ENCODE measurements at places on chromosomes 2 and 18.

DNA sequence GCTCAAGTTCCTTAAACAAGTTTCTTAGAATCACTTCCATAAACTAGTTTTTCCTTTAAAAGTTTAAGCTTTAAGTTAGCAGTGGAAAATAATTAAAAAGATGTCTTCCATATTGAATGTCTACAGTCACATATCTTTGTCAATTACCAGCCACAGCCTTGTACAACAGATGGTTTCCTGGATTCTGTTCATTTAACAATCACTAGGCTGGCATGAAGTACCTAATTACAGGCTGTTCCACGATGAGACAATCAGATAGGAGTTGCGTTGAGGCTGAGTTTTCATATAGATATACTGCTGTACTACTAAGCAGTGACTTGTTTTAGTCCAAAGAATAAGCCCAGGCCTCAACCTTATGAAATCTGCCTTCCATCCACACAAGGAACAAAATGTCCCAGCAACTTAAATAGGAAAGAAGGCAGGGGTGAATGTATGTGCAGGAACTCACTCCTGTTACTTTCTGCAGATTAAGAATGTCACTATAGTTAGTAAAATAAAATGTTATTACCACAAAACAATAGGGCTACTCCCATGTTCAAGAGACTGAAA lies 131.0 kb downstream of the ZAP70 start:
- DNase-seq, result no peak

DNA sequence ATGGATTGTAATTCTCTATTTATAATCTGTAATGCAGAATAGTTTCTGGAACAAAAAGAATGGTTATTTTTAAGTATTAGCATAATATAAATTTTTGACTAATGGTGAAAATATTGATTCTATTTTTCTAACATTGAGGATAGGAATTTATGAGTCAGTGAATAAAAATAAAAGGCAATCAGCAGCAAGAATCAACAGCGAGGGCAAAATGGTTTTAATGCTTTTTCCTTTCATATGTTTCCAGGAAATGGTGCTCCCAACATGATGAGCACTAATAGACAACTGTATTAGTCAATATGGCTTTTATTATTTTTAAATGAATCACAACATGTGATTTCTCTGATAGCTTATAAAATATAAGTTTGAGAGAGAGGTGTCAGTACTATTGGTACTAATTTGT lies 90.7 kb upstream of the TFPI start:
- no peak for DNase-seq

GRCh38 chr2:158184001-158184400 lies 82.3 kb downstream of the UPP2 start:
- DNase-seq, result no peak

DNA sequence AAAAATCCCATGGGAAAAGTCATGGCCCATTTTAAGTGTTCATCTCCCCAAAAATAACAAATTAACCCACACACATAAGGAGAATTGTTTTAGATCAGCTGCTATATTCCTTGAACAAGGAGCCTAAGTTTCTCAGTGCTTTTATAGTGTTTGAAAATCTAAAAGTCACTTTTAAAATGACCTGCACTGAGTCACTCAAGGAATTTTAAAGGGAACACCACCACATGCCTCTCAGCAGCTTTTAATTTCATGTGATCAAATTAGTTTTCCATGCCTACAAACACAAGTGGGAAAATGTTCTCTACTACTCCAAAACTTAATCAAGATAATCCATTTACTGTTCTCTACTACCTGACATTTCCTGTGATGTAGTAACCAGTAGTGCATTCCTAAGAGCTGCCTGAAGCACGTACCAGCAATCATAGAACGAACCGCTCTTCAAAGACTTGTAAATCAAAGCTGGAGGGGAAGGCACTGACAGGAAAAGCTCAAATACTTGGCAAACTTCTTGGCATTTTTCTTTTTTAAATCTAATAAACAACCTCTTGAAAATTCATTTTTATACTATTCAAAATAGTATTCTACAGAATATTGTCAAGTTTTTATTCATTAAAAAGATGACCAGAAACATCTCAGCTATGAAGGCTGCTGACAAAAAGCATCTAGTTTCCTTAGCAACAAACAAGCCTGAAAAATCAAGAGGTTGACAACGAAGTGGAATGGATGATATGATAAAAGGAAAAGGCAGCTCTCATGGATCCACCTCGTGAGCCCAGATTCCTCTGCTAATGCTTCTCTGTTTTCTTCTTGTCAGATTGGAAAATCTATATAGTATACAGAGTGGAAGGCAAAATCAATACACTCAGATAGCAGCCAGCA lies 37.2 kb downstream of the LRPPRC start:
- no peak for DNase-seq

DNA sequence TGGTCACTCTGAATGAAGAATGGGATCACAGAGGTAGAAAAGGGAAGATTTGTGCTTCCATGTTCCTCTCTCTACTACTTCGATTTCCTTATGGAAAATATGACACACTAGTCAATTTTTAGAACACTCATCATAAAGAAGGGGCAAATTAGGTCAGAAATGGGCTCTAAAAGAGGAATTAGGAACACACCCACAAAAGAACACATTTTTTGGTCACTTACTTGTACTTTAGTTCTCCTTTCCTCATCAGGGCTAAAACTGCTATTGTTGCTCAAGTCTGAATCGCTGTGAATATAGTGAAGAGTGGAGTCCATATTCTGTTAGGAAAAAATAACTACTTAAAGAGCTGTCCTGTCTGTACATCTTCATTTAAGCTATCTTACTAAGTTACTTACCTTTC lies 52.6 kb downstream of the PPP4R1 start:
- DNase-seq, result no peak

DNA sequence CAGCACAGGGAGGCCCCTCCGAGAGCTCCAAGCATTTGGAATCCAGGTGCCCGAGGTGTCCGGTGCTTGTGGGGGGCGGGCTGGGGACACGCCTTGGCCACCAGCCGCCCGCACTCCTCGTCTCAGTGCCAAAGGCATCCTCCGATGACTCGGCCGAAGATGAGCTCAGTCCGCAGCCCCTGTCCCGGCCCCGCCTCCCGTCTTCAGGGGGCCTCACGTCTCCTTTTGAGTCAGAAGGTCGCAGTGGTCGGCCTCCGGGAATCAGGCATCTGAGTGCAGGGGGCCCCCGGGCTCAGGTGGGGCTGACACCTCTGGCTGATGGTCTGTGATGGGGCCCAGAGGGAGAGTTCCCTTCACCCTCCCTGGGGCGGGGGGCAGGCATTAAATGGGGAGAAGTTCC lies 74.8 kb downstream of the NFATC1 start:
- no peak for DNase-seq

DNA sequence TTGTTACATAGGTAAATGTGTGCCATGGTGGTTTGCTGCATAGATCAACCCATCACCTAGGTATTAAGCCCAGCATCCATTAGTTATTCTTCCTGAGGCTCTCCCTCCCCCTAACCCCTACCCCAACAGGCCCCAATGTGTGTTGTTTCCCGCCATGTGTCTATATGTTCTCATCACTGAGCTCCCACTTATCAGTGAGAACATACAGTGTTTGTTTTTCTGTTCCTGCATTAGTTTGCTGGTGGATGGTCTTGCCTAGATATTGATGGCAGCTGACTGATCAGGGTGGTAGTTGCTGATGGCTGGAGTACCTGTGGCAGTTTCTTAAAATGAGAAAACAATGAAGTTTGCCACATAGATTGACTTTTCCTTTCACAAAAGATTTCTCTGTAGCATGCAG lies 34.6 kb upstream of the MSTN start:
- DNase-seq, result no peak

GRCh38 chr2:37090019-37090477 lies 5.7 kb downstream of the GPATCH11 start:
- DNase-seq, result no peak

GRCh38 chr2:10829299-10829698 lies 16.7 kb upstream of the PDIA6 start:
- no peak for DNase-seq

DNA sequence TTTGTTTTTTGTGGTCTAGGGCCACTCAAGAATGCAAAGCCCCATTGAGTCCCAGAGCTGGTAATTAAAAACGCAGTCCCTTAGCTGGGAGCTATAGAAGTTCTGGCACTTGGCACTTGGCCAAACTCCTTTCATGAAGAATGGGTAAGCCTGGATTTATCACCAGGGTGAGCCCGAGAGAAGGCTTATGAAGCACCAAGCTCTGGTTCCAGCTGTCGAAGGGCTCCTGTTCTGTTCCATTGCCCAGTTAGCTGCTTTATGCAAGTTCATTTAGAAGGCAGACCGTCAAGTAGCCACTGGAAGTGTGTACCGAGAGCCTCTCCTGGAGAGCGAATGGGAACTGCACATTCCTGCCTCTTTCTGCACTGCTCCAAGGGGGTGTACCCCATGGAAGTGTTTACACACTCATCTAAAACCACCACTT lies 14.2 kb downstream of the ECEL1 start:
- no peak for DNase-seq

DNA sequence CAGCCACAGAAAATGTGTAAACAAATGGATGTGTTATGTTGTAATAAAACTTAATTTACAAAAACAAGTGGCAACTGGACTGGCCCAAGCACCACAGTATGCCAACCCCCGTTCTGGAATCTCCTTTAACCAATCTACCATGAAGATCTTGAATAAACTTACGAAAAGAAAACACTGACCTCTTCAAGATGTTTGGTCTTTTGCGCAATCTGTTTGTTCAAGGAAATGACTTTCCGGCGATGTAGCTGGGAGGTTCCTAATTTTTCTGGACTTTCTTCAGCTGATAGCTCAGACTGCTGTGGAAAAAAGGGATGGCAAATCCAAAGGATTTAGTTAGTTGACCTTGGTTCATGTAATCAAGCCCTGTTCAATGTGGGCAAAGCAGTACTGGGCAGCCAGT lies 55.7 kb downstream of the CCDC93 start:
- DNase-seq, result no peak

- no peak for DNase-seq
Observed at GRCh38 chr2:36359067-36359466, 3.5 kb downstream of the CRIM1 start.

GRCh38 chr2:64192125-64192479 lies 47.9 kb upstream of the PELI1 start:
- no peak for DNase-seq

DNA sequence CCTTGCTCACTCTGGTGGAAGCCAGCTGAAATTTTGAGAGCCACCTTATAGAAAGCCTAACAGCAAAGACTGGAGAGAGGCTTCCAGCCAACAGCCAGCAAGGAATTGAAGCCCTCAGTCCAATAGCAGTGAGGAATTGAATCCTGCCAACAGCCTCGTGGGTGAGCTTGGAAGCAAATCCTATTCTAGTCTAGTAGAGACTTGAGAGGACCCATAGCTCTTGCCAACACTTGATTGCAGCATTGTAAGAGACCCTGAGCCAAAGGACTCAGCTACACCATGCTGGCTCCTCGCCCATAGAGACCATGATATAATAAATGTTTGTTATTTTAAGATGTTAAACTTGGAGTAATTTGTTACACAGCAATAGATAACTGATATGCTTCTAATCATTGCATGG lies 403.0 kb upstream of the TNP1 start:
- DNase-seq, result no peak
